HepG2 (cell line): ENCODE measurements at places on chromosomes 4 and X. TPM values are rescaled to one million over a fixed set of nuclear protein-coding genes. Genes with fewer than 3 reads are reported as not detected.

The PCDH7 gene
- not detected in 2 replicates for total RNA-seq

DNA sequence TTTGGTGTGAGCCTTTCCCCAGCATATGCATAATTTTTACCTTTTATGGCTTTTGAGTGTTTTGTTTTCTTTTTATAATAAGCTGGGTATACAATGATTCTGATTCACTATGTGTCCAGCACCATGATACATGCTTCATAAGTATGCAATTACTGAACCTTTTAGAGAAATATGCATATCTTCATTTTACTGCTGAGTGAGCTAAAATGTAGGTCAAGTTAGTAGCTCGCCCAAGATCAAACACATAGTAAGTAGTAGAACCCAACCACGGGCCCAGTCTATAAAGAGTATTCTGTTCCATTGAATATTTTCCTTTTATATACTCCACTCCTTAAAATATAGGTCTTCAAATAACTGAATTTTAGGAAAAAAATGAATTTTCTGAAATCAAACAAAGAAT, 362.4 kb upstream of the HTR2C start:
- no peak overlapping the region for H3K27ac ChIP-seq
- no peaks in the 10 kb centered on the region for H3K36me3 ChIP-seq
- no peak for DNase-seq
- H3K4me1 ChIP-seq, result no peaks in the 10 kb centered on the region
- H3K27me3 ChIP-seq, result no peaks in the 10 kb centered on the region

DNA sequence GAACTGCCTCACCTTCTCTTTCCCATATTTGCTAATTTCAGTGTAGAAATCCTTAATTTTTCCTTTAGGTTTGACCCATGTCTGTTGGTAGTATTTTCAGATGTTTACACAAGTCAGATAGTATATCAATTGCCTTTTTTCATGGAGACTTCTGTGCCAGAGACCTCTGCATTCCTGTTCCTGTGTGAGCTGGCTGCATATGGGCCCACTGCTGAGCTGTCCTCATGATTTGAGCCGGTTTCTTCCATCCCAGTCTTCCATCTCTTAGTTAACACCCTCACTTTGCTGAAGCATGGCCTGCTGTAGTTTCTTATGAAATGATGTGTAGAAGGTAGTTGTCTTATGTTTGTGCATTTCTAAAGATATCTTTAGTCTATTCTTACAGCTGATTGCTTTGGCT, 40.0 kb downstream of the CDS1 start:
- no peak overlapping the region for H3K27ac ChIP-seq
- DNase-seq, result no peak
- H3K27me3 ChIP-seq, result no peaks in the 10 kb centered on the region
- no peaks in the 10 kb centered on the region for H3K36me3 ChIP-seq
- H3K4me3 ChIP-seq, result no peak overlapping the region
- no peaks in the 10 kb centered on the region for H3K4me1 ChIP-seq

GRCh38 chr4:183638436-183638835, 20.5 kb downstream of the RWDD4 start:
- no peaks in the 10 kb centered on the region for H3K4me1 ChIP-seq
- DNase-seq, result no peak
- 0 out of 3 replicates have a peak, but pooled peaks cover 4% of the 10 kb centered on the region for H3K36me3 ChIP-seq
- H3K27ac ChIP-seq, result no peak overlapping the region
- H3K27me3 ChIP-seq, result no peaks in the 10 kb centered on the region

DNA sequence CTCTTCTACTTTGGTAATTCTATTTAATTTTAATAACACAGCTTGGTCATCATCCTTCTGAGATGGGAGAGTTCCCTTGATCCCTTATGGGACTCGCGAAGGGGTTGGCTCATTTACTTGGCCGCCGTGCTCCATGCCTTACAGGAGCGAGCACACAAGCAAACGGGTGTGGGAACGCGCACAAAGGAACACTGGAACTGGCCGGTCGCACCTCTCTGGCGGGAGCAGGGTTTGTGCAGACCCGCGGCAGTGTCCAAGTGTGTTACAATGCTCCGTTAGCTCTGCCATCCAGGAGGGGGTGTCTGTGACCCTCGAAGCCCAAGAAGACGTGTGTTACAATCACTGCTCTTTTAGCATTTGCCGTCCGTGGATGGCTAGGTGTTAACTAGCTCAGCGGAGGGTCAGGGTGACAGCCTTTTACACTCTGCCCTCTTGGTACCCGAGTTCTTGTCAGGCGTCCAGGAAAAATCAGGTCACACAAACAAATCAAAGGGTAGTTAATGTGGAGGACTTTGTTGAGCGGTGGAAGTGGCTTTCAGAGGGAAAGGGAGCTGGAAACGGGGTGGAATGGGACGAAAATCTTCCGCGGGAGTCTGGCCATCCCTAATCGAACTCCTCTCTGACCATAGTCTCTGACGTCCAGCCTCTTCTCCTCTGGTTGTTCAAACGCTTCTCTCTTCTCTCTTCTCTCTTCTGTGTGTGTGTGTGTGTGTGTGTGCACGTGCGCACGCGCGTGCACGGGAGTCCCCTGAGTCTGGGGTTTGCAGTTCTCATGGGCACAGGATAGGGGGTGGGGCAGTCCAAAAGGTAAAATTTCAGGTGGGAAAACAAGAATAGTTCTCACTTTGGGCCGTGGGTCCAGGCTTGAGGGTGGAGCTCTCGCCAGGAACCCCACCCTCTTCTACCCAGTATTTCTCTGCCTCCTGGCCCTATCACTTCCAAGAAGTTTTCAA, 76.3 kb downstream of the SLC10A7 start:
- no peaks in the 10 kb centered on the region for H3K27me3 ChIP-seq
- no peak for DNase-seq
- H3K4me1 ChIP-seq, result no peaks in the 10 kb centered on the region
- no peak overlapping the region for H3K4me3 ChIP-seq

The N4BP2 gene
- 12.9 and 22.8 TPM in 2 replicates for total RNA-seq
